Stimulated activated CD8-positive, alpha-beta memory T cell treated with anti-CD3 and anti-CD28 coated beads, Interleukin-4, amount 100 ng/mL, for 48 hours (primary cell): ENCODE measurements at places on chromosomes 16 and 17.

GRCh38 chr17:78356101-78356713 is 3.7 kb downstream of the SOCS3 start:
- DNase-seq = peak; percentile 91

DNA sequence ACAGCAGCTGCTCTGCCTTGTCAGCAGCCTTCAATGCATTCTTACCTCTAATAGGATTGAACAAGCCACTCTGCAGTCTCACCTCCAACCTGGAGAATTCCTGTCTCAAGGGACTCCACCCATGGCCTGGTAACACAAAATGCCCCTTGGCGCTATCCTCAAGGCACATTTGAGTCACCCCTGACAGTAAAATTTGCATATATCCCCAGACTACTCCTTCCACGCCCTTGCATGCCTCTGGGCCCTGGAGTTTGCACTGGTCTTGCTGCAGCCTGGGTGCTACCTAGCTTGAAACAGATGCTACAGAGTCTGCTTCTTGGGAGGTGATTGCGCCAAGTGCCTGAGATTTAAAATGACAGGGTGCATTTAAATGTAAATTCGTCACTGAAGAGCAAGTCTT is 391.4 kb upstream of the MAF start:
- no peak for DNase-seq

GRCh38 chr17:52536489-52536888 is 378.0 kb upstream of the CA10 start:
- no peak for DNase-seq

DNA sequence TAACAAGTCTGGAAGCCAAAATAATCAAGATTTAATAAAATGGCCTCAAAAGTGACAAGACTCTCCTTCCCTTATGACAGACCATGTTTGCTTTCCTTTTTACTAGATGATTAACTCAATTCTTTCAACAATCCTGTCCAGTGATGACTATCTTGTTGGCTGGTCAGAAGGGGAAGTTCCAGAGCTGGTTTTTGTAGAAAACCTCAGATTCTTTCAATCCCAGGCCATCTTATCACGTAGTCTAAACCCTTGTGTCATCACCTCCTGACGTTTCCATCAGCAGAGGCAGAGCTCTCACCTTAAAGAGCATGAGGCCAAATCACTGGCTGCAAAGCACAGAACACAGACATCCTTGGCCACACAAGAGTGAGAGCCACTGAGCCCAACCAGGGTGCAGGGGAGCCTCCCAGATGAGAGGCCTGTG is 125.3 kb downstream of the ANKRD11 start:
- no peak for DNase-seq

GRCh38 chr17:8865385-8865784 is 2.1 kb downstream of the PIK3R6 start:
- no peak for DNase-seq

DNA sequence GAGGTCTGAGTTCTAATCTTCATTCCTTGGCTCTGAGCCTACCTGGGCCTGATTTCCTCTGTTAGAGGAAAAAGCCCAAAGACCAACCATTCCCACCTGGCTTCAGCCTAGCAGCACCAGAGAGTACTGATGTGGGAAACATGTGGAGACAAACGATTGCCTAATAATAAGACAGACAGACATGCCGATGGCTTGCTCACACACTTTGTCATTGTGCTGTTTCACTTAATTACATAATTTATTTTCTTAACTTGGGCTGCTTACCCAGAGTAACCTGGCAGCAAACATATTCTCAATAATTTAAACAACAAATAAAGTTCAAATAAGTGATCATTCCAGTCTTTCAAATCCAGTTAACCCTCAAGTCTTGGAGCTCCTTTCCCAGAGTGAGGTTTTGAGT is 83.4 kb downstream of the MAF start:
- DNase-seq = no peak

DNA sequence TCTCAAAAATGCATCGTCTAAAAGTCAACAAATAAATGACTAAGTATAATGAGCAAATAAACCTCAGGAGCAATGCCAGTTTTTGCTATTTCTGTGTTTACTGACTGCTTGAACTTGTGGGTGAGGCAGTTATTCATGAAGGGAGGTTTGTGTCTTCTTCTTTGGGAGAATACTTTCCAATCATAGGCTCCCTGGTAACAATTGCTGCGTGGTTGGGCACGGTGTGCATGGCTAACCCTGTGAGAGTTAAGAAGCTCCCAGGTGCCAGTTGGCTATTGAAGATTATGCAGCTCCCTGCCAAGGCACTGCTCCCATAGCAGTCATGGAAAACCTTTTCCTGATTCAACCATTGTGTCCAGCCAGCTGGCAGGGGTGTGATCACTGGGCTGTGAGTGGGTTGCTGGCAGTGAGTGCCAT is 775.9 kb upstream of the GOT2 start:
- no peak for DNase-seq
